ENCODE measurements at places on chromosomes 7 and 10.

DNA sequence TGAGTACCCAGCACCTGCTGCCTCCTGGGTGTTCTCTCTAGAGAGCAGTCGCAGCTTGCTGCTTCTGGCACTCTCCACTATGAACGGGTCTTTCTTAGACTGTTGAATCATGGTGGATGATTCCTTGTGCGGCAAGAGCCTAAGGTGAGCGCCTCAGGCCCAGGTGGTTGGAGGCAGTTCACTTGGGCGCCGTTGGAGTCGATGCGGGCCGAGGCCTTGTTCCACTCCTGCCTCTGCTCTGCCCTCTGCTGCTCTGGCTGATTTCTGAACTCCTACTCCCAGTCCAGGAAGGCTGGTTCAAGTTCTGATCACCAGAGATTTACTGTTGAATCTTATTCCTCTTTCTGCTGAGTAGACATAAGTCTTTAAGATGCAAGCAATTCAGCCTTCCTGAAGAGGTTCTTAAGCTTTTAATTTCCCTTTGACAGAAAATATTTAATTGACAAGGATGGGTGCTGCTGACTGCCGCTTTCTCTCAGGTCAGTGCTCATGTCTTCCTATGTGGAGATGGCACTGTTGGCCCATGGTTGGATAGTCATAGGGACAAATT is 10.4 kb downstream of the YKT6 start:
- DNase-seq = no peak

- no peak for DNase-seq
These were observed 7.4 kb downstream of the APBB1IP start for GRCh38 chr10:26445411-26446031.

DNA sequence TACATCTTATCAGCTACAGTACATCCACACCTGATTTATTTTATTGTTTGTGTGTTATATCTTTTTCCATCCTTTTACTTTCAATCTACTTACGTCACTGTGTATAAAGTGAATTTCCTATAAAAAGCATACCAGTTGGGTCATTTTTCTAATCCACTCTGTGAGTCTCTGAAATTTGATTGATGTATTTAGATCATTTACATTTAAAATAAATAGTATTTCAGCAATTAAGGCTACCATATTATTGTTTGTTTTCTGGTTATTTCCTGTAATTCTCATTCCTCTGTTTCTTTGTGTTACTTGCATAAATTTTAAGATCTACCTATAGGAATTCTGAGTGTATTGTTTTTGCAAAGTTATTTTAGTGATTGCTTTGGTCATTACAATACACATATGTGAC is 53.7 kb downstream of the VSTM4 start:
- DNase-seq = no peak

- no peak for DNase-seq
These were observed 106.9 kb downstream of the SND1 start for GRCh38 chr7:127758845-127759244.

- DNase-seq = no peak
These were observed 22.4 kb upstream of the PPA1 start for GRCh38 chr10:70255329-70256299.

GRCh38 chr7:101950450-101951119 is 133.2 kb downstream of the CUX1 start:
- DNase-seq = no peak

Data from stimulated activated CD4-positive, alpha-beta T cell treated with anti-CD3 and anti-CD28 coated beads, TNF-alpha, amount 100 ng/mL, for 1 hour (primary cell).